ENCODE measurements at places on chromosomes 13 and 19. TPM values are rescaled to one million over a fixed set of nuclear protein-coding genes. Genes with fewer than 3 reads are reported as not detected.

Gene NKPD1
- total RNA-seq, result 4.2 TPM

Gene ZNF835
- 4.9 TPM for total RNA-seq

Gene ICAM5
- total RNA-seq, result 7.6 TPM

Gene ZNF460
- total RNA-seq, result 59.5 TPM

Gene PLK5
- 13.4 TPM for total RNA-seq

Gene TMEM59L
- 7.0 TPM for total RNA-seq

Gene TNNI3
- total RNA-seq, result 30.3 TPM

Gene ERFL
- 2.4 TPM for total RNA-seq

Gene ACP7
- total RNA-seq, result not detected

Gene FGF22
- 3.1 TPM for total RNA-seq

- peak overlapping the region; percentile 70 for H3K27ac ChIP-seq
- H3K36me3 ChIP-seq, result no peaks in the 10 kb centered on the region
- H3K4me1 ChIP-seq, result no peaks in the 10 kb centered on the region
- H3K27me3 ChIP-seq, result no peaks in the 10 kb centered on the region
- peak overlapping the region; percentile 91 for H3K4me3 ChIP-seq
Measured at GRCh38 chr19:10961073-10961860, 437 bp downstream of the SMARCA4 start.

- H3K27me3 ChIP-seq, result no peaks in the 10 kb centered on the region
- no peaks in the 10 kb centered on the region for H3K36me3 ChIP-seq
Measured at GRCh38 chr13:111370570-111371535, 50.4 kb downstream of the TEX29 start.

GRCh38 chr13:113938716-113939115 is 35.2 kb downstream of the C13orf46 start:
- H3K4me3 ChIP-seq, result no peak overlapping the region
- H3K36me3 ChIP-seq, result no peaks in the 10 kb centered on the region
- H3K27ac ChIP-seq, result no peak overlapping the region
- no peaks in the 10 kb centered on the region for H3K27me3 ChIP-seq
- DNase-seq, result no peak

DNA sequence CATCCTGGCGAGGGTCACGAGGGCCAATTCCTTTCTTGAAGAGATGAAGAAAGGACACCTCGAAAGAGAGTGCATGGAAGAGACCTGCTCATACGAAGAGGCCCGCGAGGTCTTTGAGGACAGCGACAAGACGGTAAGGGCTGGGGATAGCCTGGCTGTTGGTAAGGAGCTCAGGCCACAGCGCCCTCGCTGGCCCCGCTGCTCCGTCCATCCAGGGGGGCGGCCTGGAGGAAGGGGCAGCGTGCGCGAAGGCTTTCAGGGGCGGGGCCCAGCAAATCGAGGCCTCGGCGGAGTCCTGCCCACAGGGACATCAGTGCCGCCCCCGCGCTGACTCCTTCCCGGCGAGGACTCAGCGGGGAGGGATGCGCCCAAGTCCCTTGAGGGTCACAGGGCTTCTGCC is 6.9 kb downstream of the F10 start:
- no peak for DNase-seq
- H3K27ac ChIP-seq, result no peak overlapping the region
- H3K36me3 ChIP-seq, result no peaks in the 10 kb centered on the region
- no peaks in the 10 kb centered on the region for H3K27me3 ChIP-seq
- H3K4me1 ChIP-seq, result no peaks in the 10 kb centered on the region
- peak overlapping the region; percentile 37 for H3K4me3 ChIP-seq

GRCh38 chr13:77492982-77493381 is 42.5 kb upstream of the SCEL start:
- H3K27ac ChIP-seq, result no peak overlapping the region
- no peaks in the 10 kb centered on the region for H3K36me3 ChIP-seq
- H3K27me3 ChIP-seq, result no peaks in the 10 kb centered on the region
- no peak overlapping the region for H3K4me3 ChIP-seq

DNA sequence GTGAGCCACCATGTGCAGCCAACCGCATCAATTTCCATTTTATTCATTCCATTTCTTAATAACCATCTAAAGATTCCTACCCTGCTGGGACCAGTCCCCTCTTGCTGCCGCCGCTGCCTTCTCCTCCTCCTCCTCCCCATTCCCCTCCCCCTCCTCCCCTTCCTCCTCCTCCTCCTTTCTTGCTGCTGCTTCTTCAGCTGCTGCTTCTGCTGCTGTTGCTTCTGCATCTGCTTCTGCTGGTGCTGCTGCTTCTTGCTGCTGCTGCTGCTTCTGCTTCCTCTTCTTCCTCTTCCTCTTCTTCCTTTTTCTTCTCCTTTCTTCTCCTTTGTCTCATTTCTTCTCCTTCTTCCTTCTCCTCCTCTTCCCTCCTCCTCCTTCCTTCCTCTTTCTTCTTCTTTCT is 20.0 kb upstream of the SPRYD7 start:
- DNase-seq, result no peak
- H3K4me3 ChIP-seq, result no peak overlapping the region
- H3K27me3 ChIP-seq, result no peaks in the 10 kb centered on the region
- H3K36me3 ChIP-seq, result no peaks in the 10 kb centered on the region
- no peak overlapping the region for H3K27ac ChIP-seq
- H3K4me1 ChIP-seq, result no peaks in the 10 kb centered on the region

DNA sequence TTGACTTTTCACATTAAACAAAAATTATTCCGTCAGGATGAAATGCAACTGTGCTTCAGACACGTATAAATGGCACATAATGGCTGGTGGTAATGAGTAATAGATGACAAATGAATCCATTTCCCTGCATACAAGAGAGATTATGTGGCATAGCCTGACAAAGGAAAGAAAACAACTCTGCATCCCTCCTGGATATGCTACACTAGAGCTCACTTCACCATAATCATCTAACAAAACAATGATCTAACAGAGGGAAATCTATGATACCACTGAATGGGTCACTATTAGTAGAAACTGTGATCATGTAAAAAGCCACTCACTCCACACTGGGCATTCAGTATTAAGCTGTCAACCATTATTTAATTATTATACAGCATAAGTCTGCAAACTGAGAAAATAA is 1498.4 kb downstream of the EFNB2 start:
- no peaks in the 10 kb centered on the region for H3K36me3 ChIP-seq
- H3K4me3 ChIP-seq, result no peak overlapping the region
- no peaks in the 10 kb centered on the region for H3K4me1 ChIP-seq
- H3K27me3 ChIP-seq, result no peaks in the 10 kb centered on the region
- H3K27ac ChIP-seq, result no peak overlapping the region

DNA sequence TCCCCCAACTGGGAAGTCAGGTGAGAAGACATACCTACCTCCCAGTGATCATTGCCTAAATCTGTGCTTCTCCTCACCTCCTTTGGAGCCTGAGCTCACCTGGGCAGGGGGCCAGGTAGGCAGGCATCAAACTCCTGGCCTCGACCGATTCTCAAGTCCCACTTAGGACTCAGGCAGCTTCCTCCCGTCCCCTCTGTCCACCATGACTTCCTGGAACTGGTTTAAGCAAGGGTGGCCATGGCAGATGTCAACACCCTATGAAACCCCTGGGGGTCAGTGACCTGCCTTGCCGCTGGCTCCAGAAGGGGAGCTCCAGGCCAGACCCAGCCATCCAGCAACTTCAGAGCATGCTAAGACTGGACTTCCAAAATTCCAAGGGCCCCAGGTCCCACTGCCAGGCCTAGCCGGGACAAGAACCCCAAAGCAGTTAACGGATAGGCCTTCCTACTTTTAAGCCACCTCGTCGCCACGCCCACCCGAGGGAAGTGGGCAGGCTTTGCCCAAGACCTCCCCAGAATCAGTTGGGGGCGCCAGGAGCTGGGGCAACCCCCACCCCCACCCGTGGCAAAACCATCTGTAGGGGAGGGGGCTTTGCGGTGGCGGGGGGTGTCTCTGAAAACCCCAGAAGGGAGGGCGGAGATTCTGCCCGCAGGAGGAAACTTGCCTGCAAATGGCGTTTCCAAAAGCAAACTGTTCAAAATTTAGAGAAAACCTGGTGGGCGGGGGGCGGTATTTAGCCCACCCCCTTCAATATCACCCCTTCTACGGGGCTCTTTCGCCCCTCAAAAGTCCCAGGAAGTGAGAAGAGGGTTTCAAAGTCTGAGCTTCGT is 657 bp downstream of the PLIN3 start:
- peaks cover 15% of the 10 kb centered on the region for H3K4me1 ChIP-seq
- peak; percentile 75 for DNase-seq
- H3K4me3 ChIP-seq, result peak overlapping the region; percentile 96
- H3K27me3 ChIP-seq, result no peaks in the 10 kb centered on the region
- peak overlapping the region; percentile 90 for H3K27ac ChIP-seq
- H3K36me3 ChIP-seq, result no peaks in the 10 kb centered on the region

- peak overlapping the region; percentile 53 for H3K4me3 ChIP-seq
- H3K36me3 ChIP-seq, result no peaks in the 10 kb centered on the region
- H3K27me3 ChIP-seq, result no peaks in the 10 kb centered on the region
- H3K27ac ChIP-seq, result no peak overlapping the region
Measured at GRCh38 chr13:57629821-57630235, 1.7 kb upstream of the PCDH17 start.

GRCh38 chr19:4370418-4371041 is 27.2 kb downstream of the MPND start:
- no peaks in the 10 kb centered on the region for H3K36me3 ChIP-seq
- no peak overlapping the region for H3K27ac ChIP-seq
- H3K4me1 ChIP-seq, result peaks cover 66% of the 10 kb centered on the region
- H3K27me3 ChIP-seq, result no peaks in the 10 kb centered on the region
- H3K4me3 ChIP-seq, result no peak overlapping the region
